Renal pelvis (tissue), 12 donors: ENCODE measurements at places on chromosomes 5 and 9. TPM values are rescaled to one million over a fixed set of nuclear protein-coding genes. Genes with fewer than 3 reads are reported as not detected.
A peak's percentile ranks its signal among the peaks of the same experiment; 100 is the strongest.

GRCh38 chr9:4814913-4815312 is 22.2 kb downstream of the RCL1 start:
- no peak for DNase-seq

GRCh38 chr5:80703747-80704146 is 49.0 kb upstream of the DHFR start:
- DNase-seq, result no peak

DNA sequence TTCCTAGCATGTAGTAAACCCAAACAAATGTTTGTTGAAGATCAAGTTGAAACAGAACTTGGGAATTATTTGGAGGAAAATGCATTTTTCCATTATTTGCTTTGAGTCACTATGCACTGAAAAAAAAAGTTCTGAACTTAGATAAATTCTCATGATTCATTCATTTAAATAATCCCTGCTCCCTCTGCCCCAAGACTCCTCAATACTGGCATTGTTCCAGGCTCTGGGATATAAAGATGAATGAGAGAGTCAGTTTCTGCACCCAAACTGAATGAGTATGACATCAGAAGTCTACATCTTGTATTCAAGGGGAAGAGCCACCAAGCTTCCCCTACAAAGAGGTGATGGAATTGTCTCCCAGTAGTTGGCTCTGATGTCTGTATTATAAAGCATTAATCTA is 123.9 kb downstream of the SEC61B start:
- no peak for DNase-seq

DNA sequence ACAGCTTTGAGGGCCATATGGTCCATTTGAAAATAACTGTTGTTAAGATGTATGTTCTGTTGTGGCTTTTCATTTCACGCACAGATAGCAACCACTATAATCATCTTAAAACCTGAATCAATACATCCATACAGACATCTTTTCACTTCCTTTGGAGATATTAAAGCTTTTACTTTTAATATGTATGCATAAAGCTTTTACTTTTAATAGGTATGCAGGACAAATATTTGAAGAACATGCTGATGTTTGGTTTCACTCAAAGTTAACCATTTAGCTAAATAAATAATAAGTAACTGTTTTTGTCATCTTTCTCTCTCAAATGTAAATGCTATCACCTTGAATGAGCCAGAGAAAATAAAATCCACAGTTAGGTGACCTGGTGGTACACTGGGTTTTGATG is 108.6 kb downstream of the OXCT1 start:
- no peak for DNase-seq

DNA sequence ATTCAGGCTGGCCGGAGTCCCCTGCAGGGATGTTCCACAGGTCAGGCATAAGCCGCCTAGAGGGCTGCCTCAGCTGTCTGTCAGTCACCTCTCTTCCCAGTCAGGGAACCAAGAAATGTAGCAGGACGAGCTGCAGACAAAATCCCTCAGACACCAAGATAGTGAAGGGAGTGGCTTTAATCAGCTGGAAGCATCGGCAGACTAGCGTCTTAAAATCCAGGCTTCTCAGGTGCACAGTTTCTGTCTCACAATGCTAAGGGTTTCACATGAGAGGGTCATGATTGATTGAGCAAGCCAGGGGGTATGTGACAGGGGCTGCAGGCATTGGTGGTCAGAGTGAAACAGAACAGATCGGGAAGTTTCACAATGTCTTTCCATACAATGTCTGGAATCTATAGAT is 247.2 kb downstream of the CDH10 start:
- no peak for DNase-seq

DNA sequence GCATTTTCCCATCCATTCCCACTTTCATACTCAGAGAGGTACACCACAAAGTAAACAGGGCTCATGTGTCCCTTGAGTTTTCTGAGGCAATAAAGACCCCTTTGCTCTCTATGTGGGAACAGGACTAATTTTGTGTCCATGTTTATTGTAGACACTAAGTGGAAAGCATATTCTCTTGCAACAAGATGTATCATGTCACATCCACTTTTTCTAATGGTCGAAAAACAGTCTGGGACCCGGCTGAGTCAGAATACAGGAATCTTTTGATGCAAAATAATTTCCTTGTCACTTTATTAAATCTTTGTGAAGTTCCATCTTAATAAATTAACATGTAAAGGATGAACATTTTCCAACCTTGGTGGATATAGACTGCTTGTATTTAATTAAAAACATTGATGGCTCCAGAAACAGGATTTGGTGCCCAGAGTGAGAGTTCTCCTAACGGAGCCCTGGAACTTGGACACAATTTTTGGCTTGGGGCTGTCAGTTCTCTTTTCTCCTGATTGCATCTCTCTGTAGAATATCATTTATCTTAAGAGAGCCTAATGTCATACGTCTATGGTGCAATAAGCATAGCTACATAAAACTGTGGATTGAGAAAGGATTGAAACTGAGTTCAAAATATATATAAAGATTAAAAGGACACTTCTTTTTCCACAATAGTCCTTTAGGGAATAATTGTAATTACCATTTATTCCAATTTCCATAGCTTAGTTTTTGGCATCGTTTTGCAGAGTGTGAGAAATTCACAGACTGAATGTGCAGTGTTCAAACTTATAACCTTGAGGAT is 1116.7 kb upstream of the SEMA6A start:
- no peak for DNase-seq

DNA sequence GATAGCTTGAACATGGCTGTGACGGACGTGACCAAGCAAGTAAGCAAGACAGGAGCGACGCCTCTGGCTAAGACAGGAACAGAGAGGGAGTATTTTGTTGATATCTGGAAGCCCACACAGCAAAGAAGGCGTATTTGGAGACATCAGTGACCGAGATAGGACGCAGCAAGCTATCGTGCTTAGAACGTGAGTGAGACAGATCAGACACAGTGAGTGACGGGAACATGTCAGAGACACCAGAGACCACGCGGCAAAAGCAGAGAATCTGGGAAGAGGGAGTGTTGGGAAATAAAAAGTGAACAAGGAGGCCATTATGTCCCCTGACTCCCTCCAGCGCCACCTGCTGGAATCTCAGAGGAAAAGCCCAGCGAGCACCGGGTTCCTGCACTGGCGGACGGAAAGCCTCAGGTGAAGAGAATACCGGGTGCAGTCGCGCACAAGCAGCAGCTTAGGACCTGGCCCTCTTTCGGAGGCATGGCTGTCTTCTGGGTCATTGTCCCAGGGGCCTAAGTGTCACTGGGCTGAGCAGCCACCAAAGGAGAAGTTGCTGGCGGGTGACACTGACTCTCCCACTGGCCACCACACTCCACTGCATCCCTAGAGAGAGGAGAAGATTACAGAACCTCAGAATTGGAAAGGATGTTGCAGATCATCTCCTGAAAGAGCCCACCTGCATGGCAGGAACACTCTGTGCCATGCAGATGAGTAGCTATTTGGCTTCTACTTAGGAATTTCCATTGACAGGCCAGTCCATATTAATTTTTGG is 99.1 kb downstream of the FBXO38 start:
- peak; percentile 11 for DNase-seq

GRCh38 chr5:9347032-9347431 is 198.8 kb downstream of the SEMA5A start:
- DNase-seq, result no peak

- DNase-seq, result no peak
These were observed 98.9 kb upstream of the CPEB4 start for GRCh38 chr5:173789031-173789920.

DNA sequence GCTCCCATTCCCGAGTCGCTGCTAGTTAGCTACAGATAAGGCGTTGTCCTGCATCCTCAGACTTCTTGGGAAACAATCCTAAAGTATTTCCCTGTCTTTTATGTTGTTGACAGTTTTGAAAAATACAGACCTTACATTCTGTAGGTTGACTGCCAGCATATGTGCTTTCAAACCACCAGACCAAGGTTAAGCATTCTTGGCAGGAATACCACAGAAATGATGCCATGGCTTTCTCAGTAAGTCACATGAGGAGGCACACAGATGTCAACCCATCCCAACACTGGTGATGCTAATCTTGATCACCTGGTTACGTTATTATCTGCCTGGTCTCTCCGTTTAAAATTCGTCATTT is 871 bp downstream of the GLE1 start:
- DNase-seq, result no peak

GRCh38 chr5:111553868-111554267 is 41.5 kb upstream of the STARD4 start:
- no peak for DNase-seq

DNA sequence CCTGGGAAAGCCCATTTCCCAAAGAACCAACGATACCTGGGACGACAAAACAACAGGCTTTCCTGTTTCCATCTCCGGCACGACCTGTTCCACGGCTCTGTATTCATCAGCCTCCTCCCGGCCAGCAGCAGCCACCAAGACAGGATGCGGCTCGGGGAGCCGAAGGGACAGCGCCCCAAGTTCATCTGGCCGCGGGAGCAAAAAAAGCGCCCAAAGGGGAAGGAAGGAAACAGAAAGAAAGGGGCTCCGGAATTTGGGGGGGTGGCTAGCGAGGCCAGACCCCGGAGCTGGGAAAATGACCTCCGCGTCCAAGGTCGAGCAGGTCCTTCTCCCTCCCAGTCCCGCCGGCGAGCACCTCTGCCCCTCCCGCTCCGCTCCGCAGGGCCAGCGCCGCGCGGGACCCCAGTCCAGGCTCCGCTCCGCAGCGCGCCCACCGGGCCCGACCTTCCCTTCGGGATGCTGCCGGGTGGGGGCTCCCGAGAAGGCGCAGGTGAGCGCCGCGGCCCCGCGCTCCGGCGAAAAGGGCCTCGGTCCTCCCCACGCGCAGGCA is 608 bp downstream of the ELOVL7 start:
- peak; percentile 15 for DNase-seq

DNA sequence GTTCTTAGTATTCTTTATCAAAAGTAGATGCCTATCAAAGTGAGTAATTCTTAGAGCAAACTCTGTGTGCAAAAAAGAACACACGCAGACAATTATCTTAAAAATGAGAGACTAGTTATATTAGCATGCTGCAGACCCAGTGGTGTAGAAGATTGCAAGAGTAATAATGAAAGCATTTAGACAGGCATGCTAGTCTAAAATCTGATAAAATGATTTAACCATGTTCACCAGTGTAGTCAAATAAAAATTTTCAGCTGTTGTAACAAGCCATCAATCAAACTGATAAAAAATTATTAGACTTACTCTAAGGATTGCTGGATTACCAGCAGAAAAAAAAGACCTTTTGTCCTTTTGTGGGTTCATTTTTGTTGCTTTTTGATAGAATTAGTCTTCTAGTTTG is 241.9 kb upstream of the TLE4 start:
- no peak for DNase-seq

DNA sequence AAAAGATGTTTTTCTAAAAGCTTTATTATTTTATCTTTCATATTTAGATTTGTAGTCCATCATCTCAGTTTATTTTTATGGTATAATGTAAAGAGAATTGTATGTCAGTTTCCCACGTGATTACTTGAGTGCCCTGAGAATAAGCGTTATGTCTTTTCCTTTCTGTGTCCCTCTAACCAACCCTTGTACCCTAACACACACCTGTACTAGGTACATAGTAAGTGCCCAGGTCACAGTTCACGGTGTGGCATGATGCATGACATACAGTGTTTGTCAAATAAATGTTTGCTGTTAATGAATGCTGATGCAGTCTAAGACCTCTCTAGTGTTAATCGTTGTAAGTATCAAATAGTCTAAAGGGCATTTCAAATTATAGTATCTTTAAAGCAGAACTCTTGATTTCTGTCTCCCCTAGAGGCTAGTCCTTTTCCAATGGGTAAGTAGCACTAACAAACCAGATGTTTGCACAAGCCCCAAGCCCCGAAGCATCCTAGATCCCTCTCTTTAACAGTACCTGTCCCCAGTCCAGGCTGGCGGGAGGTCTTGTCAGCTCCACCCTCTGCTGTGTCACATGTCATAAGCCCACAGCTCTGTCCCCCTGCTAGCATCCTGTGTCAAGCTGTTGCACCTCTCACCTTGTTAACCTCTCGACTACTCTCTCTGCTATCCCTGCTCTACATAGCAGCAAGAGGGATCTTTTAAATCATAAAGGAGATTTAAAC is 23.7 kb downstream of the NUP214 start:
- no peak for DNase-seq

DNA sequence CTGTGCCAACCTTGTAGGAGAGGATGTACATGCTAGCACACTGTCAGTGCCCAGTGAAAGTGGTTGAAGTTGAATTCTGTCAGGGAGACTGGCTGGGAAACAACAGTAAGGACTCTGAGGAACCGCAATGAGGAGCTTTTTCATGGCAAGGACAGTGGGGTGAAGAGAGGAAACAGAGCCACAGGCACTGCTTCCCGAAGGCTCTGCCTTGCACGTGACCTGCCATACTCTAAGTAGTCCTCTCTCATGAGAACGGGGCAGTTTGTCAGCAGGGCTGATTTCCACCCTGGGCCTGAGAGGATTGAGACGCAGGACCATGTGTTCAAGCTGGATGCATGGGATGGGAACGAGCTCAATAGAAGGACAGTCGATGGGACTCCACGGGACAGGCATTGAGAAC is 106.6 kb upstream of the CTSL start:
- DNase-seq, result no peak

PCDHB14 gene
- 10.2 TPM for polyA plus RNA-seq

CARTPT gene
- not detected for polyA plus RNA-seq

FOXD4L5 gene
- 0.11 TPM for polyA plus RNA-seq

GRIN3A gene
- polyA plus RNA-seq, result 1.1 TPM

THG1L gene
- polyA plus RNA-seq, result 26.0 TPM
